RWPE2 (cell line): ENCODE measurements at places on chromosomes 3 and 15.

GRCh38 chr3:128499724-128500275 lies 6.8 kb upstream of the GATA2 start:
- DNase-seq: no peak

DNA sequence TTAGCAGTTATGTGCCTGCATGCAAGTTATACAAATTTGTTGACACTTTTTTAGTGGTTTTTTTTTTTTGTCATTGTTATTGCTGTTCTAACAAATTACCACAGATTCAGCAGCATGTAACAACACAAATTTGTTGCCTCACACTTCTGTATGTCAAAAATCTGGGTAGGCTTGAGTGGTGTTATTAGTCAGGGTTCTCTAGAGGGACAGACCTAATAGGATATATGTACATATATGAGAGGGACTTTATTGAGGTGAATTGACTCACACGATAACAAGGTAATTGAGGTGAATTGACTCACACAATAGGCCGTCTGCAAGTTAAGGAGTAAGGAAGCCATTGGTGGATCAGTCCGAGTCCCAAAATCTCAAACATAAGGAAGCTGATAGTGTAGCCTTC lies 15.0 kb upstream of the PLSCR1 start:
- DNase-seq: no peak

GRCh38 chr15:92231461-92231860 lies 162.2 kb upstream of the ST8SIA2 start:
- no peak for DNase-seq

DNA sequence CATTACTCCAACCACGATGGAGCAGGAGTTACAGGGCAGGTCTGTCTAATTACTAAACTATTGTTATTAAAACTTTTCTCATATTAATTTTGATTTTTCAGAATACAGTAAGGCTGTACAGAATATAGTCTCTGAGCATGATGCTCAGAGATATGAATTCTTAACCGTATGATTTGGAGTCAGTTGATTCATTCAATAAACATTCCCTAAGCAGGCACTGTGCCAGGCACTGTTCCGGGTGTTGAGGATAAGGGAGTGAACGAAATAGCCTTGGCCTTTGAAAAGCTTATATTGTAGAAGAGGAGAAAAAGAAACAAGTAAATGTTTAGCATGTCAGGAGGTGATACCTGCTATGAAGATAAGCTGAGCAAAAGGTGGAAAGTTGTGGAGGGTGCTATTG lies 187.3 kb downstream of the KCNAB1 start:
- no peak for DNase-seq

DNA sequence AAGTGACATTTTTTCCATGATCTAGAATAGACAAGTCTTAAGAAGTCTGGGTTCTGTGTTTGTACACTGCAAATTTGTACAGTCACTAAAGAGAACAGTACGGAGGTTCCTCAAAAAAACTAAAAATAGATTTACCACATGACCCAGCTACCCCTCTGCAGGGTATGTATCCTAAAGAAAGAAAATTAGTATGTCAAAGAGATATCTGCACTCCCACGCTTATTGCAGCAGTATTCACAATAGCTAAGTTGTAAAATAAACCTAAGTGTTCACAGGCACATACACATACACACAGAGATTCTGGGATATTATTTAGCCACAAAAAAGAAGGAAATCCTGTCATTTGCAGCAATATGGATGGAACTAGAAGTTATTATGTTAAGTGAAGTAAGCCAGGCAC lies 120.4 kb downstream of the ZIC1 start:
- DNase-seq: no peak

- no peak for DNase-seq
Observed at GRCh38 chr3:69212411-69213160, 90.2 kb upstream of the LMOD3 start.
